ENCODE measurements at places on chromosomes 12 and 14. TPM values are rescaled to one million over a fixed set of nuclear protein-coding genes. Genes with fewer than 3 reads are reported as not detected.
A peak's percentile ranks its signal among the peaks of the same experiment; 100 is the strongest.

ACOT6 gene
- not detected for total RNA-seq

DGKA gene
- total RNA-seq = 502 TPM

PSMB11 gene
- total RNA-seq = not detected

MYL2 gene
- not detected for total RNA-seq

KRT79 gene
- total RNA-seq = 0.82 TPM

SLC16A7 gene
- 21.4 TPM for total RNA-seq

PTPRR gene
- total RNA-seq = not detected

EPYC gene
- not detected for total RNA-seq

LALBA gene
- total RNA-seq = not detected

TPH2 gene
- total RNA-seq = not detected

DAAM1 gene
- total RNA-seq = 13.8 TPM

GLI1 gene
- total RNA-seq = 0.48 TPM

SCNN1A gene
- total RNA-seq = 1.6 TPM

EMP1 gene
- total RNA-seq = 60.2 TPM

DNA sequence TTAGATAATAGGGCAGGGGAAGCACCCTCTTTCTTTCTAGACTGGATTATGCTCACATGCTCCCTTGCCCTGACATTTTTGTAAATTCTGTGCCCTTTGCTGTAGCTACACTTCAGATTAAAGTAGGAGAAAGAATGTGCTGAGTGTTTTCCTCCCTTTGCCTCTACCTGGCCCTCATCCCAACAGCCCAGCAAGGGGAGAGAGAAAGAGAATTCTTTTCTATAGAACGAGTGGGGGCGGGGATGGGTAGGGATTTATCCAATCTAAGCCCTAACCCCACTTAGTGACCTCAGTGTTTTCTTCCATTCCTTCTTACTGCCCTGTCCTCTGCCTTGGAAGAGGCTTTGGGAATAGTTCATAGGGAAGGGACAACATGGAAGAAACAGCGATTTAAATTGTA, 13.5 kb downstream of the GPR84 start:
- ATAC-seq = no peak

DNA sequence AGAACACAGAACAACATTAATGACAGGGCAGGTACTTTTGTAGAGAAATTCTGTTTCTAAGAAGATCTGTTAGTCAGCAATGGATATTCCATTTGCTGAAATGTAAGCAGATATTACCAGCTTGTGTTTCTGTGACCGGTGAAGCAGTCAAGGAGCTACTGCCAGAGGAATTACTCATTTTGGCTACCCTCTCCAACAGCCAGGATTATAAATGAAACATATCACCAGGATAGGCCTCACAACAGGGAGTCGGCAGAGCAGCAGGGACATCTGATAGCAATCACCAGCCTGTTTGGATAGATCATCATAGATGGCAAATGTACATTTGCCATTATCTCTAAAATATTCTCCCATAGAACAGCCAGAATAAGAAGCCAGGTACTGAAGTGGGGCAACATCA, 440.7 kb downstream of the KCNH5 start:
- no peak for ATAC-seq

GRCh38 chr12:132078190-132078589, 65.9 kb downstream of the DDX51 start:
- ATAC-seq = no peak

- ATAC-seq = no peak
These were observed 428.8 kb downstream of the ZFP36L1 start for GRCh38 chr14:68363843-68364767.

- peak; percentile 85 for ATAC-seq
These were observed 163.6 kb upstream of the PLEKHG7 start for GRCh38 chr12:92539110-92539749.

DNA sequence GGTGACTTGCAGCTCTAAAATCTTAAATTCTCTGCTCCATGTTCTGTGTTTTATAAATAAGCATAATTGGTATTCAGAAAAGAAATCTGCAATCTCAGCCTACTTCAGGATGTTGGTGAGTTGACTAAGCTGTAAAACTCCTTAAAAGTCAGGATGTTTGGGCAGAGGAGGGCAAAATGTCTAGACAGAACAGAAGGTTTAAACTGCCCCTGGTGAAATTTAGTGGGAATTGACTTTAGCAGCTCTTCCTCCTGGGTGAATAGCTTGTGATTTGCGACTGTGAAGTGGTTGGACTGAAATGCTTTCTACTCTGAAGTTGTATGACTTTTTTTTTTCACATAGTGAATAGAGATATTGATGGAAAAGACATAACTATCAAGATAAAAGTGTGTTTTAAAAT, 85.8 kb downstream of the CAND1 start:
- no peak for ATAC-seq

GRCh38 chr12:120873226-120873625, 30.9 kb downstream of the SPPL3 start:
- no peak for ATAC-seq

- no peak for ATAC-seq
These were observed 306.9 kb upstream of the DIO2 start for GRCh38 chr14:80518173-80518572.

- ATAC-seq = no peak
These were observed 155.7 kb downstream of the DPF3 start for GRCh38 chr14:72738161-72738611.

- ATAC-seq = no peak
These were observed 348.3 kb downstream of the ZFP36L1 start for GRCh38 chr14:68444449-68445168.

- ATAC-seq = no peak
These were observed 29.6 kb downstream of the PRDM4 start for GRCh38 chr12:107731366-107731765.

DNA sequence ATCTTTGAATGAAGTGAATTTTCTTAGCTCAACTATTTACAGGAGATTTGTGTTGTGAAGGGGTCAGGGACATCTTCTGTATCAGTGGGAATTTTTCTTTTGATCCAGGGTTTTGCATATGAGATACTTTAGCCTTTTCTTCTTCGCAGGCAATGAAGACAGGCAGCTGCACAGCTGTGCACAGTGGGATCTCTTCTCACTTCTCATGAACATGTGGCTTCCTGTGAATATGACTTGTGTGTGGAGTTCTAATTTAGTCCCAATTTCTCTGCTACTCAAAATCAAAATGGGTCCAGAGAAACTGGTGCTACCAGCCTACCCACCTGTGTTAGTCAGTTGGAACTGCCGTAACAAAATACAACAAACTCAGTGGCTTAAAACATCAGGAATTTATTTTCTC, 37.8 kb downstream of the ARF6 start:
- ATAC-seq = no peak

- no peak for ATAC-seq
These were observed 83.4 kb downstream of the PRORP start for GRCh38 chr14:35205737-35206136.

DNA sequence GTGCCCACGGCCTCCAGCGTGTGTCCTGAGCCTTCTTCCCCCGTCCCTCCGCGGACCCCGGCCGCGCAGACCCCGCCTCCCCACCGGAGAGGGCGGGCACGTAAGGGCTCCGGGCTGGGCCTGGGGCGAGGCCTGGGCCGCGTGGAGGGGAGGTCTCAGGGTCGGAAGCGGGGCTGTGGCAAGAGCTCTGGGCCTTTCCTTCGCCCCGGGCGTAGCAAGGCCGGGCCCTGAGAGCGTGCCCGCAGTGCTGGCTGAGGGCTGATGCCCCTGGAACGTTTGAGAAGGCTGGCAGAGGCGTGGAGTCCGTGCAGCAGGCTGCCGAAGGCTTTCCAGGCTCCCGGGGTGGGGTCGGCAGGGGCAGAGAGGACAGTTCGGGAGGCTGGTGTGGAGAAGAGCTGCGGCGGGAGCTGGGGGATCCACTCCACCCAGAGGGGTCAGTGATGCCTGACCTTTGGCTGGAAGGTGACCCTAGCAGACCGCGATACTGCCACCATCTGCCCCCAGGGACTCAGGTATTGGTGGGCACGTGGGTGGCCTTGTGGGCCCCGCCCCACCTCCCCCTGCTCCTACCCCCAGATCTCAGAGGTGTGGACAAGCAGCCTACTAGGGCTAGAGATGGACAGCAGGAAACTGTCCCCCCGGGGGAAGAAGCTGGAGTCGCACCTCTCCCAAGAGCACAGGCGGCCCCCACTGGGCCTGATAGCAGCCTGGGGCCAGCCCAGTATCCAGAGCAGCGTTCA, 558 bp downstream of the TEX22 start:
- peak; percentile 52 for ATAC-seq

GRCh38 chr12:14393751-14394150, 28.3 kb downstream of the ATF7IP start:
- no peak for ATAC-seq

- peak; percentile 70 for ATAC-seq
These were observed 18.0 kb downstream of the FMNL3 start for GRCh38 chr12:49689237-49689636.

GRCh38 chr12:66035288-66035966, 95.1 kb downstream of the LLPH start:
- no peak for ATAC-seq

DNA sequence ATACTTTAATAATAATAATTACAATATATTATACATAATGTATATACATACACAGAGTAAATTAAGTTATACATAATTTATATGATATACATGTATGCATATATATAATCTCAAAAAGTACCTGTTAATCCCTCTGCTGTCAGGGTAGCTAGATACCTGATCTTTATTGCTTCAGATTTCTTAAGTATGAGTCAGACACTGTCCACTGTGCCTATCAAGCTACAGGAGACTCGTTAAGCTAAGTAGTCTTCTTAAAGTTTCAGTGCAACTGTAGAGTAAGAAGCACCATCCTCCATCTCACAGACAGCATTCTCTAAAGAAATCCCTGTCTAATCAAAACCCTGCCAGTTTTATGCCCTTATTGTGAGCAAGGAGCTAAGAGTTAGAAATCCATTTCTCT, 428.7 kb downstream of the RERGL start:
- ATAC-seq = no peak

GRCh38 chr12:120032242-120032641, 43.2 kb downstream of the BICDL1 start:
- peak; percentile 23 for ATAC-seq

DNA sequence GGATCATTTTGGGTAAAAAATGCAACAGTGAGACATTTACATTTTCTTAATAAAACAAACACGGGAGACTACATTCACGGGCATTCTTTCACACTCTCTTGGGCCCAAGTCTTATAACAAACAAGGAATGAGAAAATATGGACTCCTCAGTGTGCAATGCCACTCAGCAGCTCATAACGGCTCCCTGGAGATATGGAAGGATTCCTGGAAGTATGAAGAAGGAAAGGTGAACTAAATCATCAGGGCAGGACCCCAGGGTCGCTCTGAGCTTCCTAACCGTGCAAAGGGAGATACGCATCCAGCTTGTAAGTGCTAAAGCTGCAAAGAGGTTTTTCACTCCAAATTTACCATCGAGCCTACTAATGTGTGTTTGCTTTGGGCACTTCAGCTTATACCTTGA, 33.5 kb upstream of the CCDC91 start:
- no peak for ATAC-seq

GRCh38 chr12:92927436-92928281, 1.4 kb downstream of the EEA1 start:
- ATAC-seq = peak; percentile 13

GRCh38 chr14:86646696-86647690, 1117.0 kb downstream of the FLRT2 start:
- ATAC-seq = no peak

DNA sequence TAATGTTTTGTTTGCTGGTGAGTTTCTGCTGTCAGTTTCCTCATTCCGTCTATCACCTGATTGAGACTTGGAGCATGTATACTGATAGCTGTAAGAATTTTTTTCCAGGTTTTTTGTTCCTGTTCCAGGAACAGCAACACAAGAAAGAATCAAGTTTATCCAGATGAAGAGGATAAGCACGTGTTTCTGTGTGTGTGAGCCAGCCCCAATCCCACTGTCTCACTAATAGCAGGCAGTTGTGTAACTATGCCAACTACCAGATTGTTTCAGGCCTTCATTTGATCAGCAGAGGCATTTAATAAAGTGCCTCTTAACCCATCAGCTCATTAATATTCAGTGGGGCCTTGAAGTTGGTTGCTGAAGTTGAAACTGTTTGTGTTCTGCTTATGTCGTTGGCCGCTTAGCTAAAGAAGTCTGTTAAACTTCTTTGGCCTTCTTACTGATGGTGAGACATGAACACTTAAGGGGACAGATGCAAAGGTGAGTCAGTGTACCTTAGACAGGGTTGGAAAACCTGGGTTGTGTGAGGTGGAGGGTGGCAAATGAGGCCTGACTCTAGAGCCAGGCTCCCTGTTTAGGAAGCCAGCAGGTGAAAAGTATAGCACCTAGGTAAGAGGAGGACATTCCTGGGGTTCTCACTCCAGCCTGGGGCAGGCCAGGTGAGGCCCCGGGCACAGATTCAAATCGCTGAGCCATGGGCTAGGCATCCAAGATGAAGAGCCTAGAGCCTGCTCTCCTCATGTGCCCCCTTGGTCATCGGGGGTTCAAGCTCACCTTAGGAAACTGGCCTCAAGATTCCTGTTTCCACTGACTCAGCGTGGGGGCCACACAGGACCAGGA, 3.7 kb downstream of the ANKRD13A start:
- ATAC-seq = no peak

- no peak for ATAC-seq
These were observed 84.8 kb downstream of the RBM19 start for GRCh38 chr12:113880988-113881962.

DNA sequence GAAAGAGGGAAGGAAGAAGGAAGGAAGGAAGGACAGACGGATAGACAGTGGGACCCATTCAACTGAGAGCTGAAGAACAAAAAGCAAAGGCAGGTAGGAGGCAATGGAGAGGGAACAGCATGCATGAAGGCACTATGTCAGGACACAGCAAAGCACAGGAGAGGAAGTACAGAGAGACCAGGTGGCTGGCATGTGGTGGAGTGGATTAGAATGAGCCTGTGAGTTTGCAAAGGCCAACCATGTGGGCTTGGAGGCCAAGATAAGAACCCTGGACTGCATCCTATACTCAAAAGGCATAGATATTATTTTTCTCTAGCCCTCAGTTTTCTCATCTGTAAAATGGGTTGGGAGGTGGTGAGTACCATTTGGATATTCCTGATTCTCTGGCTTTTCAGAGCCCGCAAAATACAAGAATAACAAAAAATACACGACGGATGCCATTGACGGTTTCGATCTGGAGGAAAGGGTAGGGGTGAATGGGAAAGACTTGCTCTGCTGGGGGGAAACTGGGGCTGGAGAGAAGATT, 102.9 kb downstream of the WSCD2 start:
- ATAC-seq = no peak

DNA sequence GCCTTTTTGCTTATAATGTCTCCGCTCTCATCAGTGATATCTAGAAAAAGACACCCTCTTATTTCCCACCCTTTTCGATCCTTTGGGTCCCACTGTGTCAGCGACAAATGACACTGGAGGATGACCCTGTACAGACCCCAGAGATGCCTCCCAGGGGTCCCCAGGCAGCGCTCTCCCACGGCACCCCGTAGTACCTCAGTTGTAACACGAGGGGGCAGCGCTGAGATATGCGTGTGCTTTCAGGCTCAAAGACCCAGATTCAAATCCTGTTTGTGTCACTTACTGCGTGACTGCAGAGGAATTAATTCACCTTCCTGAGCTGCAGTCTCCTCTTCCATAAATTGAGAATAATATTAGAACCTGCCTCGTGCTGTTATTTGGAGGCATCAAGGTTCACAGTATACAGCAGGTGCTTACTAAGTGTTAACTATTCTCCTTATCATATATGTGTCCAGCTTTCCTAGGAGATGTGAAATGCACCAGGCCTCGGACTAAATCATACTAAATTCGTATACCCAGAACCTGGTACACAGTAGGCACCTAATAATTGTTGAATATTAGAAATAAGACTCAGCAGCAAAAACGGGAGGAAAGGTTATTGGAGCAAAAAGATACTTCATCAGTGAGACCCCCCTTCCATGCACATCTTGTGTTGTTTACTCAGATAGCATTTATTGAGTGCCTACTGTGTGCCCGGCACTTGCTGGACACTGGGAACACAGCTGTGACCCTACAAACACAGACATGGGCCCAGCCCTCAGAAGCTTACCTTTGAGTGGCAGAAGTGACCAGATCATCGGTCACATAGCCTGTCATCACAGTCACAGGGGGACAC, 99.9 kb downstream of the PHETA1 start:
- ATAC-seq = no peak
